ENCODE measurements at places on chromosomes 6 and 20.

GRCh38 chr6:37779111-37779800 lies 40.3 kb upstream of the ZFAND3 start:
- no peak for DNase-seq

GRCh38 chr20:11901127-11901526 lies 16.6 kb upstream of the BTBD3 start:
- no peak for DNase-seq

- DNase-seq, result peak; percentile 39
Observed at GRCh38 chr6:32883789-32884188, 29.8 kb downstream of the PSMB9 start.

- no peak for DNase-seq
Observed at GRCh38 chr6:122751326-122751725, 28.2 kb upstream of the FABP7 start.

DNA sequence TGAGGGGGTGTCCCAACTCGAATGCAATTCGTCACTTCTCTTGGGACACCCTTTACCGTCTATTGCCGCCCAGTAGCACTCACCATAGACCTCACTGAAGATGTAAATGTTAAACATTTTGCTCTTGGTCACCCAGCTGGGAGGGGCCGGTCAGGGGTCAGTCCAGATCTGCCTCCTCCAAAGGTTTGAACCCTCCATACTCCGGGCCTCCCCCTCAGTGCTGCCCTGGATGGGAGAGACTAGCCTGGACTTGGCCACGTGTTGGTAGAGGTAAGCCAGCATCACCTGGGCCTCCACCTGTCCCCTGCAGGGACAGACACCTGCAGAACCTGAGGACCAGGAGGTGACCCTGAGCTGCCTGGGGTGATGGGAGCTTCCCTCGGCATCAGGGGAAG lies 5.0 kb upstream of the MYT1 start:
- no peak for DNase-seq

DNA sequence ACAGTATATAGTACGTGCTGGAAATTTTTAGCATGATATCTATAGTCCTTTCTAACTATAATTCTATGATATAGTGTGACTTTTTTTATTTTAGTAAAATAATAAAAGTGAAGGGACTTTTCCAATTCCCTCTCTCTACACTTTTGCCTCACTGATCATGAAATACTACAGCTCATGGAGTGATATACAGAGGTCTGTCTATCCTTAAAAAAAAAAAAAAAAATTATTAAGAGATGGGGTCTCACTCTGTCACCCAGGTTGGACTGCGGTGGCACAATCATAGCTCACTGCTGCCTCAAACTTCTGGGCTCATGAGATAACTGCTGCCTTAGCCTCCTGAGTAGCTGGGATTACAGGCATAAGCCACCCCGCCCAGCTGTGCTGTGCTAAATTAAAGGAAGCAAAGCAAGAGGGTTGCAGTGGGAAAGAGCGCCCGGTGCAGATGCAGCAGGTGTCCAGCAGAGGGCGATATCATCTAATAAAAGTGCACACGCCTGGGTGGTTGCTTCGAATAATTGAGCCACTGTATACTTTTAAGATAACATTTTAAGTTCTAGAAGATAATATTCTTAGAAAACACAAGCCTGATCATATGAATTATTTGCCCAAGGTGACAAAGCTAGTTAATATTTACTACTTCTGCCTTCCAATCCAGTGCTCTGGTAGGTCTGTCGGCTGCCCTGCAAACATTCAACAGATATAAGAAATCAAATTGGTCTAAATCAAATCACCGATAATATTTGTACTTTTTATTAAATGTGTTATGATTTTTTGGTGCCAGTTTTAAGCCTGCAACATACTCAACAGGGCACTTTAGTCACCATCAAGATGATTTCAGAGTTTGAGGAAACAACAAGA lies 94.9 kb upstream of the NT5E start:
- peak; percentile 50 for DNase-seq

DNA sequence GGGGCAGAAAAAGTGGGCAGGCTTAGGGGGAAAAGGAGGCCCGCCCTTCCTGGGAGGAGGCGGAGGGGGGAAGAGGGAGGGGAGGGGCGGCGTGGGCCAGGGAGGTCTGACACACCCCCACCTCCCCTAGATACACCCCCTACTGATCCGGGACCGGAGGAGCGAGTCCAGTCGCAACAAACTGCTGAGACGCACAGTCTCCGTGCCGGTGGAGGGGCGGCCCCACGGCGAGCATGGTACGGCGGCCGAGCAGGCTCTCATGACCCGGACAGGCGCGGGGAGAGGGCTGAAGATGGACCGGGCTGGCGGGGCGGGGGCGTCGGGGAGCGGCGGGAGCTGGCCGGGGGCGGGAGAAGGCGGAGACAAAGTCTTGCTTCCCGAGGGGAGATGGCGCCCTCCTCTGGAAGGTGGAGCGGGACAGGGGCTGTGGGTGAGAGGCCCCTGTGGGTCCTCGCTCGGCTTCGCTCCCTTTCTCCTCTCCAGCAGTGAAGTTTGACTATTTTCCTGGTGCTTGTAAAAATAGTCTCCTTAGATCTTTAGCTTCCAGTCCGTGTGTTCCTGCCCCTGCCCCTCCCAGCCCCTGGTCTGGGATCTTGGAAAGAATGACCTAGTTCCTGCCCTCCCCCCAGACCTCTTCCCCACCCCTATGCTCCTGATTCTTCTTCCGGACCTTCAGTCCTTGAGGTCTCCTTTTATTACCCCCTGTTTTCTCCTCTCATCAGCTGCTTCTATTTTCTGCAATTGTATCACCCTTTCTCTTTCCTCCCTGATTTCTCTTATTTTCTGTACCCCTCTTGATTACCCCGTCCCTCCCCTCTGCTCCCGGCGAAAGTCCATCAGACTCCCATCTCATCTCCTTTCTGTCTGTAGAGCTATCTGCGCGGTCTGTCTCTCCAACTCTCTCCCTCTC lies 6.1 kb downstream of the SYNGAP1 start:
- DNase-seq, result peak; percentile 81

DNA sequence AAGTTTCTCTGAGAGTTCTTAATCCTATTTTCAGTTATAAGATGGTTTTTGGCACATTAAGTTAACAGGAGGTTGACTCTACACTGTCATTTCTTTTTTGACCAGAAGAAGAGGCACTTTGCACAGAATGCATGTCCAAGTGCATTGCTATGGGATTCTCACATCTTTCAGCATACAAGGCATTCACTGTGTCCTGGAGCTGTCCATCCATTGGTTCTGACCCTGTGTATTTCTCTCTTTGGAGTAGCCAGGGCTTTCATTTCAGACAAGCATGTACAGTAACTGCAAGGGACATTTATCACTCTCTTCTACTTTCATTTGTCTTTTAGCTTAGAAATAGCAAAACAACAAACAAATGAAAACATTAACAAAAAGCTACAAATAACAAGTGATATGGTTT lies 275.1 kb upstream of the IMPG1 start:
- DNase-seq, result no peak

DNA sequence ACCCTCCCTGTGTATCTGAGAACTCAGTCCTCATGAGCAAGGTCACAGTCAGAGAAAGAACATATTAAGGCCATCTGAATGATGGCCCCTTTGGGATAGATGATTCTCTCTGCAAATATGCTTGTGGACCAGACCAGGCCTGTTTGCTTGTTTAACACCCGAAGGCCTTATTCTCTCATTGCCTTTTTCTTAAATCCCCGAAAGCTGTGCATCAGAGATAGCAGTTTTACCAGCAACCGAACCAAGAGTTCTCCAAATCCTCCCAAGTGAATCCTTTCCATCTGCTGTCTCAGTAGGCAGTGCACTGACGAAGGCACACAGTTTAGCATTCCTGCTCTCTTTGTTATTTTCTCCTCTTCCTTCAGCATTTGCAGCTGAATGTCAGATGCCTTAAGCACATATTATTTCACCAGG lies 79.8 kb downstream of the TRMT6 start:
- no peak for DNase-seq

DNA sequence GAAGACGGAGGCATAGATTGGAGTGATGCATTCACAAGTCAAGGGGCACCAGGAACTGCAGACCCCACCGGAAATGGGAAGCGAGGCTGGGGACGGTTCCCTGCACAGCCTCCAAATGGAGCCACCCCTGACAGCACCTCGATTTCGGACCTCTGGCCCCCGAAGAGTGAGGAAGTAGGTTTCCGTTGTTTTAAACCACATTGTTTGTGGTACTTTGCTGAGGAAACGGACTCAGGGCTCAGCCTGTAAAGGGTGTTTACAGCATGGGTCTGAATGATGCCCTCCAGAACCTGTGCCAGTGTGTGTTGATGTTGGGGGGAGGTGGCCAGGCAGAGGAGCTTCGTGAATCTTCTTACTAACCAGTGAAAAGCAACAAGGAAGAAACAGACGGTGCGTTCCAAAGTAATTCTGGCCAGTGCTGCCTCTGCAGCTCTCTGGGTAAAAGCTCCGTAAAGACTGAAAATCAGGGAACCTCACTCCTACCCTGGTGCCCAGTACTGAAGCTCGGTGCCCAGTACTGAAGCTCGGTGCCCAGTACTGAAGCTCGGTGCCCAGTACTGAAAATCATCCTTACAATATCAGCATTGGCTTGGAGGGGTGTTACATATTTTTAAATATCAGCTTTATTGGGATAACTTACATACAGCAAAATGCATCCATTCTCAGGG lies 30.1 kb upstream of the CCR6 start:
- no peak for DNase-seq

- DNase-seq, result no peak
Observed at GRCh38 chr6:4078691-4079471, at the start of gene FAM217A. Gene FAM217A (minus strand): TSS chr6:4079137. CDS start chr6:4077414, 1,723 bp downstream.

- DNase-seq, result no peak
Observed at GRCh38 chr20:25018425-25018824, 25.9 kb upstream of the APMAP start.

DNA sequence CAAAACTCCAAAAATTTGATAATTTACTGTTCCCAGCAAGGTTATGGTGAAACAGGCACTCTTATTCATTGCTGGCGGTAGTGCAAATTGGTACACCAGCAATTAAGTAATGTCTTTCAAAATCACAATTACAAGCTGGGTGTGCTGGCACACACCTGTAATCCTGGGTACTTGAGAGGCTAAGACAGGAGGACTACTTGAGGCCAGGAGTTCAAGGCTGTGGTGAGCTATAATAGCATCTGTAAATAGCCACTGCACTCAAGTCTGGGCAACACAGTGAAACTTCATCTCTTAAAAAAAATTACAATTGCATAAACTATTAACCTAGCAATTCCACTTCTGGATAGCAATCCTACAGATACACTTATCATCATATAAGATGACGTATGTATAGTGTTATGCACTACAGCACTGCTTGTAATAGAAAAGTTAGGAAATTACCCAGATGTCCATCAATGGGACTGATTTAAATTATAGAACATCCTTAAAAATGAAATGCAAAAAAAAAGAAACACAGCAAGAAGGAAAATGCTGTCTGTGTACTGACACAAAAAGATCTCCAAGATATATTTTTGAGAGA lies 31.4 kb downstream of the NCOA6 start:
- DNase-seq, result no peak

- DNase-seq, result no peak
Observed at GRCh38 chr6:5506597-5506996, 245.3 kb downstream of the FARS2 start.

GRCh38 chr20:48489656-48490055 lies 338.1 kb downstream of the PREX1 start:
- DNase-seq, result no peak

- DNase-seq, result no peak
Observed at GRCh38 chr20:58558486-58559367, 43.5 kb upstream of the APCDD1L start.

DNA sequence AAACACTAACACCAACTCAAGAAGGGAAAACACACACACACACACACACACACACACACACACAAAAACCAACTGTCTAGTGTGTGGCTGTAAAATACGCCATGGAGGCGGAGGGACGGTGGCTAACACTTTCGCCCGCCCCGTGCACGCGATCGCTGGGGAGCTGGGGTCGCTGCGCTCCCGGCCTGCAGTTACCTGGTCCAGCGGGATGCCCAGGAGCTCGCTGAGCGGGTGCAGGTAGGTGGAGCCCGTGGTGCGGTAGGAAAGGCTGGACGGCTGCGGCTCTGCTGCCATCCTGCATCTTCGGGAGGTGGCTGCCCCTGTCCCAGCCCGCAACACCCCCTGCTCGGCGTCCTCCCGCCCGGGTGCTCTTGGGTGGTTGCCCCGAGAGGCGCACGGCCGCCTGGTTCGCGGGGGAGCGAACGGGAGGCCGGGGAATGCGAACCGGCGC lies 303 bp downstream of the MBOAT1 start:
- DNase-seq, result no peak

DNA sequence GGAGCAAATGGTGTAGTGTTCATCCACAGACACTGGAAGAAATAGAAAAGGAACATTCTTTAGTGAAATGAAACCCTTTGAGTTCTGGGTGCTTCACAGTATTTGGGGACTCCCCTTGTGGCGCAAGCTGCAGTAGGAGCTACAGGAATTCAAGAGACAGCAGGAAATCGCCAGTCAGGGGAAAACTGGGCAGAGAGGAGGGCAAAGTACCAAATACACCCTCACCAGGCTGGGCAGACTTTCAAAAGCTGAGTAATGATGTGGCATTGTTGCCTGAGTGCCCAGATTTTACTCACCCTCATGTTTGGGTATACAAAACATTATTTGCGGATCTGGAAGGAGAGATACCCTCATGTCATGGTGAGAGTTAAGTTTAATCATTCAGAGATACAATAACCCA lies 97.9 kb downstream of the SOD2 start:
- DNase-seq, result no peak

- no peak for DNase-seq
Observed at GRCh38 chr20:14790771-14791620, 453.6 kb upstream of the FLRT3 start.

GRCh38 chr6:10516953-10517352 lies 4.2 kb upstream of the GCNT2 start:
- DNase-seq, result no peak

- DNase-seq, result no peak
Observed at GRCh38 chr6:3915076-3915791, 66.1 kb downstream of the FAM50B start.

DNA sequence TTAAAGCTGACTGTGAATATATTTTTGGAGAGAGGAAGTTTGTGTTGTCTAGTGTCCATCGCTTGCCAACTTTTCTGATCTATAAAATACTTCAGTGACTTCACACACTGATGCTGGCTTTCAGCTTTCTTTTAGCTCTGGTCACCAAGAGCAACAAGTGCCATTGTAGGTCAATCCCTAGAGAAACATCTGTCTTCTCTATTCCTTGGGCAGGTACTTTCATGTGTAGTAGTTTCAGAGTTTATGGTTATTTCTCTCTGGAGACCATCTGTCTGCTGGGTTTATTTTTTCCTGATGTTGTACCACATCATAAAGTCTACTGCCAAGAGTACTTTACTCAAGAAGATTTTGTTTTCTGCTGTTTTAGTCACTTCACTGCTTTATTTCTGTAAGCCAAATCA lies 249.9 kb downstream of the KHDC1L start:
- DNase-seq, result no peak

GRCh38 chr20:13927171-13927570 lies 63.2 kb downstream of the SEL1L2 start:
- DNase-seq, result no peak
